ENCODE measurements at places on chromosomes 6 and 20.

- no peak for DNase-seq
Measured at GRCh38 chr6:19836799-19837510, at the start of gene ID4. ID4 (plus strand) TSS chr6:19837370; CDS start chr6:19837755, 385 bp downstream.

DNA sequence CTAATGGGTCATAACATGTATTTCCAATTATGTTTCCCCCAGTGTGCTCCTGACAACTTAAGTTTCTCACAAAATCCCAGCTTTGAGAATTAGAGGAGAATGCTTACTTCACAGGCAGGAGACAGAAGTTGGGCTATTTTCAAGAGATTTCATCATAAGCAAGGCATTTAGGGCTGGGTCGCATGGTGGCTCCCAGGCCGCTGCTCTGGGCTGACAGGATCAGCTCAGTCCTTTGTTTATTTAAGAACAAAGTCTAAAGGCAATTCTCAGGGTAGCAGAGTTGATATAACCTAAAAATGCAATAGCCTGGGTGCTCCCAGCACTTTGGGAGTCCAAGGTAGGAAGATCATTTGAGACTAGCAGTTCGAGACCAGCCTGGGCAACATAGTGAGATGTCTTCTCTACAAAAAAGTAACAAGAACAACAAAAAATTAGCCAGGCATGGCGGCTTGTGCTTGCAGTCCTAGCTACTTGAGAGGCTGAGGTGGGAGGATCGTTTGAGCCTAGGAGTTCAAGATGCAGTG lies 10.9 kb downstream of the FOXQ1 start:
- no peak for DNase-seq

DNA sequence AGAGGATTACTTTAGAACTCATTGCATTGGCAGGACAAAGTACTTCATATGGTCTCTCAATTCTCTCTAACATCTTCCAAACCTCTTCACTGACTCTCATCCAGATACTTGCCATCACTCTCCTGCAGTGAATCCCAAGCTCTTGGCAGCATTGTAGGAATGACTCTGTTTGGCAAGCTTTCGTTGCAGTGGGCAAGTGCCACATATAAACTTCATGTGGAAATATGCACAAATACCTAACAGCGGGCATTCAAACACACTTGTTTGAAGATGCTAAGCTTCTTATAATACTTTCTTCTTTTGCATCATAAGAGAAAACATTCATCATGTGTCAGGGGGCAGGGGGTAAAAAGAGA lies 86.2 kb upstream of the F13A1 start:
- no peak for DNase-seq

DNA sequence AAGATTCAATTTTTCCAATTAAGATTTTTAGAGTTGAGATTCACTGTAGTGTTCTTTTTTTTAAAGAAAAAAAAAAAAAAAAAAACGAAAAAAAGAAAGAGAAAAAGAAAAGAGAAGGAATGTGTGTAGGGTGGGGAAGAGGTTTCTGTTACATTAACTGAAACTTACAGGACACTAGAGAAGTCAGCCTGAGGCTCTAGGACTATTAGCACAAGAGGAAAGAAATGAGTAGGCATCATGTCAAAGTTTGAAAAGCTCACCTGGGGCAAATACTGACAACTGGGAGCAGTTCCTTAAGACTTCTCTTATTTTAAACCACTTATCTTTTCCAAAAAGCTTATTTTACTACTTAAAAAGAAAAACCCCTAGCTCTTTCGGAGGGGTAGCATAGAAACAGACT lies 185.9 kb downstream of the DST start:
- DNase-seq: no peak

- DNase-seq: no peak
Measured at GRCh38 chr6:37684801-37685200, 12.9 kb downstream of the MDGA1 start.

GRCh38 chr6:13892017-13892645 lies 32.6 kb upstream of the RNF182 start:
- DNase-seq: no peak

DNA sequence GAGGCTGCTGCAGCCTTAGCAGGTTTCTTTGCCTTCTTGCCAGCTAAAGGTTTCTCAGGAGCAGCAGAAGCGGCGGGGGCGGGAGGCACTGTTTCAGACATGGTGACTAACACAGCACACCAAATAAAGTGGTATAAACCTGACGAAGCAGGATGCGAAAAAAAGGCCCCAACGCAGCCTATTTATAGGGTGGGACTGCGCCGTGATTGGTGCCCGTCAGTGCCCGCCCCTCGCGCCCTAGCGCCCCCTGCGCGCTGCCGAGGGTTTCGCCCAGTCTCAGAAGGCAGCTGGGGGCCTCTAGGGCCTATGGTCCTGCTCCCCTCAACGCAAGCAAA lies 55.0 kb downstream of the TRIM38 start:
- DNase-seq: peak; percentile 62

DNA sequence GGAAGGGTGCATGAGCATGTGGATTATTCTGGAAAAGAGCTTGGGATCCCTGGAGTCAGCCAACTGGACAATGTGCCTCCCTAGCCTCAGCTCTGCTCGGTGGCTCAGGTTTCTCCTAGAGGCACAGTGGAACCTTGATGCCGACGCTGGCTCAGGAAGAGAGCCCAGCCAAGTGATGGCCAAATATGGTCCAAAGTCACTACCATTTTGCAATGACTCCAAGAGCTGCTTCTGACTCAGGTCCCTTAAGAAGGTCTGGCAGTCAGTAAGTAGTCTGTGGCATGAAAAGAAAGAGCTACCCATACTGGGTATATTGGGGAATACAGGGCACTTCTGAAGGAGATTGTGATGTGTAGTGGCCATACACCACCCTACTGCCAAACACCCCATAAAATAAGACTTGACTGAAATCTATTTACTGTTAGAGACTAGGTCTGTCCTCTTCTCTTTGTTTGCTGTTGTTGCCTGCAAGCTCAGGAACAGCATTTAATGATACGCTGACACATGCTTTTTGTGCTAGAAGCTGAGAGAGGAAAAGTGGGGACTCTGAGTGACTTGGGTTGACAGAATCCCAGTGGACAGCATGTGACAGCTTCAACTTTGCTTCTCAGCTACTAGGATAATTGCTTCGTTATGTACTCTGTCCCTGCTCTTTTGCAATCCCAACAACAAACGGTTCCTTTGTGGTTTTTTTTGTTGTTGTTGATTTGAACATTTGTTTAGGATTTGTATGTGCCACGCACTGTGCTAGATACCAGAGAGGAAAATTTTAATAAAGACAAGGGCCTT lies 30.3 kb upstream of the OGFRL1 start:
- DNase-seq: no peak
